ENCODE measurements at places on chromosomes 13 and 19. TPM values are rescaled to one million over a fixed set of nuclear protein-coding genes. Genes with fewer than 3 reads are reported as not detected.

The CEACAM8 gene
- not detected for total RNA-seq

- no peak for DNase-seq
Observed at GRCh38 chr19:4969772-4970531, 1.0 kb downstream of the KDM4B start.

DNA sequence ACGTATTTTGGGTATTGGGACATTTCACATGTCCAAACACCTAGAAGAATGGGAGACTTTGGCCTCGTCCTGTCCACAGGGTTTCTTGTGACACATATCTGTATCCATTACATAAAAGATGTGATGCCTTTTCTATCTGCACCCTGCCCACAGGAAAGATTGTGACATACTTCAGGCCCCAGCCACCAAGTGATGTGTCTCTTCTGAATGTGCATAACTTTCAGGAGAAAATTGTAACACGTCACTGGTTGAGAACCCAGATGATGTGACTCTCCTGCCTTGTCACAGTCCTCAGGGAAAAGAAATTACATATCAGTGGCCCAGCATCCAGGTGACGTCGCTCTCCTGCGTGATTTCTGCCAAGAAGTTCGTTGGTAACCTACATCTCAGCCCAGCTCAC lies 21.0 kb upstream of the ZNF681 start:
- DNase-seq, result no peak

GRCh38 chr13:77274126-77274525 lies 52.8 kb downstream of the MYCBP2 start:
- DNase-seq, result no peak

The TEAD2 gene
- 28.9 TPM for total RNA-seq

GRCh38 chr13:52127378-52127777 lies 1.5 kb downstream of the NEK5 start:
- DNase-seq, result no peak

DNA sequence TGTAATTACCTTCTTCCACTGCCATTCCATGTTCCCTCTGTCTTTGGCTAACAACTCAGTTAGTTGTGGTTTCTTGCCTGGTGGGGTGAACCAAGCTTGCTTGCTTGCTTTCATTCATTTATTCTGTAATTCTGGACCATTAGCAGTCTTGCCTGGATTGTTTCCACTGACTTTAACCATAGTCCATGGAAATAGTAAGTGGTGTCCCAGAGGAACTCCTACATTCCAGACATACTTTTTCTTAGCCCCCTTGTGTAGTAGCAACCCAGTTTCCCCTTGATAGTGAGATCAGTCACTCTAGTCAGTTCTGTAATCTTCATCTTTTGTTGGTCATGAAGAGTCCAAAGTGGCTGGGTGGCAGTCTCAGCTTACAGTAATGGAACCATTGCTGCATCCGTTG lies 23.2 kb downstream of the PDS5B start:
- no peak for DNase-seq

DNA sequence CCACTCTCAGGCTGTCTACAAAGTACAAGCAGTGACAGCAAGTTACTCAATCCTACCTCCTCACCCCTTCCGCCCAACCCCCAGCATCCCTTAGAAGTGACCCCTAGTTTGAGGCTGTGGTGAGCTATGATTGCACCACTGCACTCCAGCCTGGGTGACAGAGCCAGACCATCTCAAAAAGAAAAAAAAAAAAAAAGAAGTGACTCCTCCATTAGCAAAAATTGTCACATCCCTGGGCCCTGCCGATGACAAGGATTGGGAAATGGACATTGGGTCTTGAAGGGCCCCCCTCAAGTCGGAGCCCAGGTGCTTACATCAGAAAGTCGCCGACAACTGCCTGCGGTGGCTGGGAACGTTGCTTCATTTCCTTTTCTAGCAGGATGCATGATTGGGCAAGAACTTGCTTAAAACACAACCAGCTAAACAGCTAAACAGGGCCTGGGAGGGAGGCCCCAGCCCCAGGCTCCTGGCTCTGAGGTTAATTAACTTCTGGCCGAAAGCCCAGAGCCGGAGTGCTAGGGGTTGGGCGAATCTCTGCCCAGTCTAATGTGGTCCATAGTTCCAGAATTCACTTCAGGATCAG lies 15.3 kb downstream of the RAB3D start:
- peak; percentile 71 for DNase-seq

GRCh38 chr19:43532571-43532961 lies 422 bp upstream of the ZNF575 start:
- DNase-seq, result no peak

- DNase-seq, result no peak
Observed at GRCh38 chr13:110923777-110924638, 9.1 kb upstream of the ANKRD10 start.

DNA sequence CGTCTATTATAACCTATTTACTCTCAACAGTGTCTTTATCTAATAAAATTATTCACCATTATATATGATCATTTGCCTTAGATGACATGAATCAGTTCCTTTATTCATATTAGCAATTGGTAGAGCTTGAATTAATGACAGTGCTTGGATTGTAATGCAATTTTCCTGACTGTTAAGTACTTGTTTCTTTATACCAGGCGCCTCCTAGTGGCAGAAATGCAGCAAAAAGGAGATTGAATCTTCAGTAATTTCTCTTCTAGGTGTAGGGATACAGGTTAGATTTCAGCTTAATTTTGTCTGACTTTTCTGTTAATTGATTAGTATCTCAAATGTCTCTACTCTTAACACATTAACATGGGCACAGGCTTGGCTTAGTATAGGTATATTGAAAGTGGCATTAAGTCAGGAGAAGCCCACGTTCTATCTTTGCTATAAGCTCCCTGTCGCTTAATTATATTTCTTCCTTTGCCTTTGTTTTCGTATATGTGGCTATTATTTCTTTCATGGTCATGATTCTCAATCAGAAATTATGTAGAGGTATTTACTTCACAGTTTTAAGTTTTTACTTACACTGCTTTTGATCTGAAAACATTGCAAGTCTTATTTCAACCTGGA lies 9.1 kb upstream of the LHFPL6 start:
- no peak for DNase-seq

DNA sequence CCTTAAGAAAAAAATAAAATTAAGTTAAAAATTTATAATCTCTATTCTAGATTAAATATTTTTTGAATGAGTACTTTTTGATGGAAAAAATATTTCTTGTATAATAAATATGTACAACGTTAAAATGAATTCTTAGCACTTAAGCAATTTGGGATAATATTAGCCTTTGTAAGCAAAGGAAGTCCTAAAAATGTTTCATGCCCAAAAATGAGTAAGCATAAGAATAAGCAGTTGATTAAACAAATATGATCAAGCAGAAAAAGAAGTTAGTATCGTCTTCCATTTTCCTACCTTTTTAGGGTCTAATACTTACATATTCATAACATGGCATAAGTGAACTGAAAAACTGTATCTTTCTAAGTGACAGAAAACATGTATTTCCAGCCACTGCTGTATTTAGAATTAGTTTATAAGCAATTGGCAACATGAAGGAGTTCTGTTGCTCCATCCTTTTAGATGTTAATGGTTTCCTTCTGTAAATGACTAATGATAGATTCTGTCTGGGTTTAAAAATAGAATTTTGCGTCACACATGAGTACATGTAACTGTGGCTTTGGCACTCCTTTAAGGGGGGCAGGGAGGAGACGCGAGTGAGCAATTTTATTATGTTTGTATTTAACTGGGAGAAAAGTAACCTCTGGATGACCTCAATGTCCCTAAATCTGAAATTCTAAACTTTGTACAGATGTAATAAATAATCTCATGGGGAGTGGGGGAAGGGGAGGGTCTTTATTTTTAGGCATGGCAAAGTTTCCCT lies 237.4 kb downstream of the RGCC start:
- DNase-seq, result no peak

The ZNF230 gene
- 5.0 TPM for total RNA-seq

The ELSPBP1 gene
- total RNA-seq, result not detected

DNA sequence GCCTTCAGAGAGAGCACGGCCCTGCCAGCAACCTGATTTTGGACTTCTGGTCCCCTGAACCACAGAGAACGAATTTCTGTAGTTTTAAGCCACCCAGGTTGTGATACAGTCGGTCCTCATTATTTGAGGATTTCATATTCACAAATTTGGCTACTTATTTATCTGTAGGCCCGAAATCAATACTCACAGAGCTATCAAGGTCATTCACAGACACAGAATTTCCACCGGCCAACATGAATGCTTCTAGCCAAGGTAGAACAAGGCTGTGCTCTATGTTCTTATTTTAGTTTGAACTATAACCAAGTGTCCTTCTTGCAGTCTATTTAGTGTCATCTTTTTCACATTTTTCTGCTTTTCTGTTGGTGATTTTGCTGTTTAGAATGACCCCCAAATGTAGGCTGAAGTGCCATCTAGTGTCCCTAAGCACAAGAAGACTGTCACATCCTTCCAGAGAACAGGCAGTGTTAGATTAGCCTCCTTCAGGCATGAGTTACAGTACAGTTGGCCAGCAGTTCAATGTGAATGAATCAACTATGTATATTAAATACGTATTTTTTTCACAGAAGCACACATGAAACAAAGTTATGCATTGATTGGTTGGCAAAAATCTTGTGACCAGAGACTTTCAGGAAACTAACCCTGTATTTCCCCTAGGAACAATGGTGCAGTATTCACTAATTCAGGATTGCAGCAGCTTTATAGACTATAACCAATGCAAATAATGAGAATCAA lies 63.5 kb downstream of the C13orf42 start:
- DNase-seq, result no peak

The SERTAD1 gene
- total RNA-seq, result 9.2 TPM

DNA sequence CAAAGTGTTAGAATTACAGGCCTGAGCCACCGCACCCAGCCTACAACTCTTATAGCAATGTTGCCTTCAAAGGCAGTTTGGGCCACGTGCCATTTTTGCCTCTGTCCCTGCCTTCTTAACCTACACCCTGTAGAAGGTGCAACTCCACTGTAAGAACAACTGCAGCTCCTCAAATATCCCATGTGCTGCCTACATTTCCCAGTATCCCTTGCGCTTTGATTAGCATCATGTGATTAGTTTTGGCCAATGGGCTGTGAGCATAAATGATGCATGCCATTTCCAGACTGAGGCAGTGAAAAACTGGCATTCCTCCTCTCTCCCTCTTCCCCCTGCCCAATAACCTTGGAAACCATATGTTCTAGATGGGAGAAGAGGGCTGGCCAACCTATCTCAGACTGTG lies 75.2 kb upstream of the MRI1 start:
- DNase-seq, result no peak

The NXNL1 gene
- total RNA-seq, result not detected

The ZNF534 gene
- total RNA-seq, result not detected

DNA sequence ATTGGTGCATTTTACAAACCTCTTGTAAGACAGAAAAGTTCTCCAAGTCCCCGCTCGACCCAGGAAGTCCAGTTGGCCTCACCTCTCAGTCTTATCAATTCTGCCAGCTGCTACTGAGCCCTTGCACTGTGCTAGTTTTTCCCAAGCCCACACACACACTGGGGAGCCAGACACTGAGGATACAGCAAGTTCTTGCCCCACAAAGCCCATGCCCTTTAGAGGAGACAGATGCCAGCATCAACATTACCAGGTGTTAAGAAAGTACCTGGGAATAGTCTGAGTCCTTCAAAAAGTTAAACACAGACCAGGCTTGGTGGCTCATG lies 175.0 kb downstream of the PTPRS start:
- DNase-seq, result no peak

- DNase-seq, result no peak
Observed at GRCh38 chr13:72473321-72473720, 254.1 kb downstream of the MZT1 start.

DNA sequence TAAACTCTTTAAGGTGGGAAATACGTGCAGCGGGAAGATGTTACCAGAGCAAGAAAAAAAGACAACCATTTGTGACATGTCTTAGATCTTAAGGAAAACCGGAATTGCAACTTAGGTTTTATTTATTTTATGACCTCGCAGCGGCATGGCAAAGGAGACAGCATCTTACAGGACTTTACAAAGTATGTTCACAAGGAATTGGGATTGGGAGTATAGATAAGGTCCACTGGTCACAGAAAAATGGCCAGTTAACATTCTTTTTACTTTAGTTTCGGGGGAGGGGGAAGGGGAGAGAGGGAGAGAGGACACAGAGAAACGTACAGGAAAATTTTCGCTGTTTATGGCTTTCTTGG lies 104.5 kb upstream of the DIAPH3 start:
- no peak for DNase-seq

The DMKN gene
- total RNA-seq, result 141 TPM

DNA sequence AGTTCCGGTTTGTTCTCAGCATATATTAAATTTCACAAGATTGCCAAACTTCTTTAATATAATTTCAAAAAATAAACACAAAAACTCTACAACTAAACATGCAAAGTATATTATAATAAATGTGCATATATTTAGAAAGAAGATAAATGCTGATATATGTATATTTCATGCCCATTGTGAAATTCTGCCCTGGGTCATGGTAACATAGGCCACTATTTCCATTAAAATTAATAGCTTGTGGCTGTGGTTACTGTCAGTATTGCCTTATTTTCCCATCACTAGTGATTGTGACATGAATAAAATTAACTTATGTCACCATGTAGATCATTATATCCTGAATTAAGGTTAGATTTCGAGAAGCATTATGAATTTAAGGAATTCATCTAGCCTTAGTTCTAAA lies 410.9 kb downstream of the DACH1 start:
- no peak for DNase-seq

GRCh38 chr19:14954071-14954655 lies 12.9 kb downstream of the OR7C2 start:
- DNase-seq, result no peak

The CD37 gene
- not detected for total RNA-seq

DNA sequence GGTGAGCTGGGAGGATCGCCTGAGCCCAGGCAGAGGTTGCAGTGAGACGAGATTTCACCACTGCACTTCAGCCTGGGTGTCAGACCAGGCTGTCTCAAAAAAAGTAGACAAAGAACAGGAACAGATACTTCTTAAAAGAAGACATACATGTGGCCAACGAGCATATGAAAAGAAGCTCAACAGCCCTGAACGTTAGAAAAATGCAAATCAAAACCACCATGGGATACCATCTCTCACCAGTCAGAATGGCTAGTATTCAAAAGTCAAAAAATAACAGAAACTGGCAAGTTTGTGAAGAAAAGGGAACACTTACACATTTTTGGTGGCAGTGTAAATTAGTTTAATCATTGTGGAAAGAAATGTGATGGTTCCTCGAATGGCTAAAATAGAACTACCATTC lies 3.0 kb upstream of the LGALS14 start:
- no peak for DNase-seq

GRCh38 chr13:72160977-72161376 lies 294.0 kb upstream of the DACH1 start:
- DNase-seq, result no peak

DNA sequence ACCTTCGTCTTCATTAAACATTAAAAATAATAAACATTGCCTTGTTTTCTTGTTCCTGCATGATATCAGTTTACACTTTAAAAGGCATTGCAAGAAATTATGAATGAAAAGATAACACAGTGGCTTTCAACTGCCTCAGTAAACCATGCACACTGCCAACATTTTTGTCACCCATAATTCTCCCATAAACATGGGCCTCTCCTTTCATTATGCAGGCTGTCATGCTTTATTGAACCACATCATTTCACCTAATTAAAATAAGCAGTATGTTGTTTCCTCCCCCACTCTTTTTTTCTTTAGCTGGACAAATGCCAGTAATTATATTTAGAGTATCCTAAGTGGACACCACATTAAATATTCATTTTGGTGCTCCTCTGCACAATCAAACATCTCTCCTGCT lies 1566.5 kb upstream of the SLC10A2 start:
- no peak for DNase-seq

The VAV1 gene
- total RNA-seq, result not detected

The SLC35E1 gene
- 44.5 TPM for total RNA-seq

The JOSD2 gene
- 23.2 TPM for total RNA-seq

The CD22 gene
- 0.92 TPM for total RNA-seq

The CBY2 gene
- total RNA-seq, result not detected

The TEX101 gene
- total RNA-seq, result not detected
